ENCODE measurements at places on chromosomes 7 and 10.

DNA sequence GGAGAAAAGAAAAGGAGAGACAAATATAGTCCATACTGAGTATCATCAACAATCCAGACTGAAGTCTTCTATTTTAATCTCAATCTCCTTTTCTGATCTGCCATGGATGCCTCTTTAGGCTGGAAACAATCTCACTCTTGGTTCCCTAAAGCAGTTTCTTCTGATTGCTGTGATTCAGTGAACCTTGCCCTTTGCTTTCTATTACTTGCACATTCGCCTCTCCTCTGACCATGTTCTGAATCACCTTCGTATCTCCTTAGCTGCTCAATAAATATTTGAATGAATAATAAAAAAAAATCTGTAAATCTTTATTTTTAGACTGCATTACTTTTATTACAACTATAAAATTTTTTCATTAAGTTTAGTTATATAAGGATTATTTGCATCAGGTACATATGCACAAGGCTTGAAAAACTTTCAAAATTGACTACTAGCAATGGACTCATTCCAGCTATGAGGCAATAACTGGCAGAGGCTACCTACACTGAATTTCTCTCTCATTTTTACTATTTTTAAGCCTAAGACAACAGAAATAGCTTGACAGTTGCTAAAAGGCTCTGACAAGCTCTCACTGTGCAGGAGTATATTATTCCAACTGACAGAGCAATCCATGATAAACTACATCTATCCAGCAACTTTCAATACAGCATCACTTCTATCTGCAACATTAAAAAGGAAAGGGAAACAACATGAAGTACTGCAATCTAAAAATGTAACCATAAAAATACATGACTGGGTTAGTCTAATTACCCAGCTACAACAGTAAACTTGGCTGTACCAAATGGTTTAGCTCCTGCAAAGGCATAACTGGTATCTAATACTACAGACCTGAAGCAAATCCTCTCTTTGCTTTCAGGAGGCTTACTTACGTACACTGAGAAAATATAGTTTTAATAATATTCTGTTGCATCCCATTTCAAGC is 25.6 kb downstream of the TM9SF3 start:
- DNase-seq, result no peak

- DNase-seq, result no peak
These were observed 179.5 kb downstream of the ADAM12 start for GRCh38 chr10:126208726-126209302.

- DNase-seq, result no peak
These were observed 333.1 kb downstream of the FRMD4A start for GRCh38 chr10:13997650-13998049.

DNA sequence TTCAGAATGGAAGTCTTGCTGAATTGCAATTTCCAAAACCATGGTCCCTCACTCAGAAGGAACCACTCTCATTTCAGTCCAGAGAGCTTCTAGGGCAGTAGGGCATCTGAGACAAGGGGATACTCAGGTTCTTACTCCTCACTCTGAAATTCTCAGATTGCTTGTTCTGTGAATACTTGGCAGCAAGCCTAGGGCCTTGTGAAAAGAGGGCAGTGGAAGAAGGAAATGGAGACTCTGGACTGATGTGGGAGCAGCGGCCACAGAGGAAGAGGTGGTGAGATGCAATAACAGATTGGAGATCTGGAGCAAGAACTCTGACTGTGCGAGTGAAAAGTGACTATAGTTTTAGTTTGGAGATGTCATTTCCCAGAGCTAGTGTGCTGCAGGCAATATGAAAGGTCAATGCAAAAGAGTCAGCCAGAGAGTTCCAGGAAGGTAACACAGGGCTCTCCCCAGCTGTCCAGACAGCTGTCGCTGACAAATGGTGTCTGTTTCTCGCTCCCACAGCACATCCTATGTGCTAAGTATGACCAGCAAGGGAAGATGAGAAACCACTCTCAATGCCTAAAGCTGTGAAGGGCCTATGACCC is 291.6 kb upstream of the KIAA1217 start:
- DNase-seq, result no peak

Data from activated effector memory CD4-positive, alpha-beta T cell treated with Interleukin-2 at 50 U/mL for 16 hours (primary cell).